Fibroblast of skin of left quadriceps (primary cell): ENCODE measurements at places on chromosomes 1 and 21.

DNA sequence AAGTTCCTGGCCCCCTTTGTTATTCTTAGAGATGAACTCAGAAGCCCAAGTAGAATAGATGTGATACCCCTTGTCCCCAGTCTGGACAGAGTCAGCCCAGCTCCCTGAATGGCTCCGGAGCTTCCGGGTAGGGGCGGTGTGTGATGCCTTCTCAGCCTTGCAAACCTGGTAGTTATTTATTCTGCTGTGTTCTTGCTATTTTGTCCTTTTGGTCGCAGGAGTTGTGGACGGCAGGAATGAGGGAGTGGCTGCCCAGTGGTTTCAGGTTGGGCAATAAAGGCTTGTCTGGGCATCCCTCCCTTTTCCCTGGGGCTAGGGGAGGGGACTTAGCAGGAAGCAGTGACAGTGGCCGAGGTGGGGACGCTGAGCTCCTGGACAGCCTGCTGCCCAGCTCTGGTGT lies 2.8 kb downstream of the PTPRU start:
- no peak for DNase-seq

DNA sequence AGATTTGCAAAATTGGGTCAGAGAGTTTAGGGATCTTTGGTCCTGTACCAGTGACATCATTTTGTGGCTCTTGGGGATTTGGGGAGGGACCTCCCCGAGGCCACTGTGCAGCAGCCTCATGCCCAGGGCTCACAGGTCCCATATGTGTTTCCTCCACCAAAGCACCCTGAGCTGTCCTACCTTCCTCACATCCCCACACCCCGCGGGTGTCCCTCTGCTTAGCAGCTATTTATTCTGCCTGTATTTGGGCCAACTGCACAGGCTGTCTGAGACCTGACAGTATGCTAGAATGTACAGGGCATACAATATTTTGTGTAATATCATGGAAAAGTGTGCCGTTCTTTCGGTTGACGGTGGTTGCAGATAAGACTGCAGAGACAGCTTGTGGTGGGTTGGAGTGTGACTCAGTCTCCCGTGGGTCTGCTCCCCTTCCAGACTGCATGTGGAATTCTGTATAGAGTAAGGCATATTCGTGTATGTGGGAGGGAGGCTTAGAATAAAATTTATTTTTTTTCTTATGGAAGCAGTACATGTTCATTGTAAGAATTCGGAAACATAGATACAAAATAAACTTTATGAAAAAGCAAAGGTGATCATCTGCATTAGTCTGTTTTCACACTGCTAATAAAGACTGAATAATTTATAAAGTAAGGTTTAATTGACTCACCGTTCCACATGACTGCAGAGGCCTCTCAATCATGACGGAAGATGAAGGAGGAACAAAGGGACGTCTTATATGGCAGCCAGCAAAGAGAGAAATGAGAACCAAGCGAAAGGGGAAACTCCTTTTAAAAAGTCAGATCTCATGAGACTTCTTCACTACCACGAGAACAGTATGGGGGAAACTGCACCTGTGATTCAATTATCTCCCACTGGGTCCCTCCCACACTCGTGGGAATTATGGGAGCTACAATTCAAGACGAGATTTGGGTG lies 84.4 kb downstream of the ADARB1 start:
- DNase-seq = no peak

GRCh38 chr1:175373786-175374623 lies 181.4 kb upstream of the KIAA0040 start:
- no peak for DNase-seq

GRCh38 chr21:31882711-31883110 lies 9.9 kb downstream of the HUNK start:
- DNase-seq = no peak
